Stimulated activated CD8-positive, alpha-beta memory T cell treated with anti-CD3 and anti-CD28 coated beads, Interleukin-12 subunit alpha, Interleukin-12 subunit beta, amount 100 ng/mL, for 4 hours (primary cell): ENCODE measurements at places on chromosomes 2 and 18.
A peak's percentile ranks its signal among the peaks of the same experiment; 100 is the strongest.

GRCh38 chr2:136612079-136612478 lies 153.3 kb upstream of the THSD7B start:
- DNase-seq = no peak

- no peak for DNase-seq
Measured at GRCh38 chr2:189609853-189610252, 29.3 kb upstream of the SLC40A1 start.

- no peak for DNase-seq
Measured at GRCh38 chr2:102514061-102514785, 41.2 kb downstream of the SLC9A4 start.

- DNase-seq = no peak
Measured at GRCh38 chr2:60505880-60506260, 47.6 kb downstream of the BCL11A start.

DNA sequence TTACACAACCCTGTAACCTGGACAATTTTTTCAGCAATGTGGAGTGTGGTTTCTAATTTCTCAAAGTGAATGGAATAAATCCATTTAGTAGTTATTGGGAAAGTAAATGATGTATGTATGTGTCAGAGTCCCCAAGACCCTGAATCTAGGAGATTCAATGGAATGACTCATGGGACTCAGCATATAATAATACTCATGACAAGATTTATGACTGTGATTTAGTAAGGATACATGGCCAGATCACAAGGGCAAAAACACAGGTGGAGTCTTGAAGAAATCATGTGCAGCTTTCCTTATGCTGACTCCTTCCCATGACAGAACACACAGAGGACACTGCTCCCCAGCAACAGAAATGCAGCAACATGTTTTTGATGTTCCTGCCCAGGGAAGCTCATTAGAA lies 1877.7 kb upstream of the LRRTM1 start:
- DNase-seq = no peak

DNA sequence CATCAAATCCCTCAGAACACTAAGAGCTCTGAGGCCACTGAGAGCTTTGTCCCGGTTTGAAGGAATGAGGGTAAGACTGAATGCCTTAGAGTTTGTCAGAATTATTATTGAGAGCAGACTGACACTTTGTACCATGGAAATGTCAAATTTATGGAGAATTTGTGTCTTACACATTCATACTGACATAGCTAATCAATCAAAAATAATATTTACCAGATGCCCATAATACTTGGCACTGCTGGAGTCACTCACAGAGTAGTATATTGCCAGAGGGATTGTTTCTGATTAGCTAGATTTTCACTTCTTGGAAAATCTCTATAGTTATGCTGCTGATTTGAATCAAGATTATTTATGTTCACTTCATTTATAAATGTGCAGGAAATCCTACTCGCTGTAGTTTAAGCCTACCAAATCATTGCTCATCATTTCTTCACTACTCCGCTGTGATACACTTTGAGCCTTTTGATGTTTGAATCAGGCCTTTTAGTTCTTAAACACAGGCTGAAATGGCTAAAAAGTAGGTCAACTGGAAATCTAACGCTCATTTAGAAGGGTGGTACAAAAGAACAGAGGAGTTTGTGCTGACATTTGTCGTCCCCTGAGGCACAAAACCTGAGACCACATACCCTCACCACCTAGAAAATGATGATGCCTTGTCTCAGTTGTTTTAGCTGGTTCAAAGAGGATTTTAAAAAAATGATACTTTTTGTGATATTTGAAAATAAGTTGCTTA lies 96.1 kb upstream of the CSRNP3 start:
- DNase-seq = no peak

DNA sequence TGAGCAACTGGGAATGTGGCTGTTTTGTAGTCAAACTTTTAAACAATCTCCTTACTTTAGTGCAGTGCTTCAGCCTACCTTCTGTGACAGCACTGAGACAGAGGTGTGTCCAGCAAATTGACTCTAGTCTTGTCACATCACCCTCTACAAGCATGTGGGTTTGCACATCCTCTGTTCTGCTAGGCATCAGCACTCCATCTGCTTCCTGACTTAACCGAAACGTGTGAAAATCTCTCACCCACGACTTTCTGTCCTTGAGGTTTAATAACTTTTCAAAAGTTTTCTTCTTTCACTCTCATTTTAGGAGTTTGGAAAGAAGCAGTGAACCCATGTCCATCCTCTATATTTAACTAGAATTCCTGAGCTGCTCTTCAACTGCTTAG lies 42.6 kb downstream of the TTR start:
- DNase-seq = no peak

DNA sequence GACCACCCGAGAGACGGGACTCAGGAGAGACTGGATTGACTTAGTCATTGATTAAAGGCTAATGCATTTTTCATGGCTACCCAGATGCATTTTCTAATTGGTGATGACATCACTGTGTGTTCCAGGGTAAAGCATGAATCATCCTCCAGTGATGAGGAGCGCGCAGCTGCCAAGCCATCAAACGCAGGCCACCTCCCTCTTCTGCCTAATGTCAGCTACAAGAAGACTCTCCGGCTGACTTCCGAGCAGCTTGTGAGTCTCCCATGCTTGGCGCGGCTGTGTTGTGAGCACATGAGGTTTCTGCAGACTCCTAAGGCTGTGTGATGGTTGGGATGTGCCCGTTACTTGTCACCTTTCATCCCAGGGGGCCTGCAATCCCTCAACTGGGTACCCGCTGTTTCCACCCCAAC lies 56.4 kb downstream of the LPIN1 start:
- DNase-seq = no peak

DNA sequence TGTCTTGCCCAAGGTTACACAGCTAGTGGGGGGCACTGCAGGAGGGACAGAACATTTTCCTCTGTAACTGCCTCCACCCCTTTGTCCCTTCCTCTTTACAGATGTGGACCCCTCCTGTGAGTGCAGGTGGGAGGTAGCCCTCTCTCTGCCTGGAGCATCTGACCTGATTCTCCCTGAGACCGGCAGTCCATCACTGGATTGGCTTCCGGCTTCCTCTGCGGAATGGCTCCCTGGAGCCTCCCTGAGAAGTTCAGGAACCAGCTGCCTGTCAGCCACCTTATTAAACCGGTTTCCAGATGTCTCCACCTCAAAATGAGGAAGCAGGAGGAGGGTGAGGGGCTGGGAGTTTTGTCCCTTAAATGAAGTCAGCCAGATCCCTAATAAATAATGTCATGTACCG lies 67.3 kb upstream of the TNP1 start:
- DNase-seq = no peak

GRCh38 chr2:127219171-127220070 lies 678 bp downstream of the CYP27C1 start:
- no peak for DNase-seq

- no peak for DNase-seq
Measured at GRCh38 chr18:12839057-12839525, 44.9 kb downstream of the PTPN2 start.

GRCh38 chr2:190318931-190319554 lies 583 bp downstream of the HIBCH start:
- DNase-seq = no peak

- DNase-seq = no peak
Measured at GRCh38 chr2:232888839-232889529, 18.9 kb downstream of the SNORC start.

- DNase-seq = no peak
Measured at GRCh38 chr2:37367984-37368383, 23.6 kb downstream of the QPCT start.

GRCh38 chr18:71707400-71707799 lies 836.7 kb downstream of the CBLN2 start:
- no peak for DNase-seq

- no peak for DNase-seq
Measured at GRCh38 chr2:125634662-125635061, 1021.3 kb upstream of the GYPC start.

DNA sequence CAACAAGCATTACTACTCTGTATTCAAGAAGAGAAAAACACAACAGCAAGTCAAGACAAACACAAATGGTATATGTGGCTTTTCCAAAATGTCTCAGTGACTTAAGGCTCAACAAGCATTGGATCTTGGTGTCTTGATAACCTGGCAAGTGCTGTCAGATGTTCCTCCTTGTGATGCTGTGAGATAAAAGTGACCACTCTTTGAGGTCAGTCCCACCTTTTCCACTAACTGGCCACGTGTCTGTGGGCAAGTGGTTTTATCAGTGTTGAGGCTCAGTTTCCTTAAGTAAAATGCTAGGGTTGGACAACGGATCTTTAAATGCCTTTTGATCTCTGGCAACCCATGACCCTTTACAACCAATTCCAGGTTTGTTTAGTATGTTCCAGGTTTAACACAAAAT lies 98.7 kb downstream of the BCL2 start:
- DNase-seq = no peak

- DNase-seq = peak; percentile 62
Measured at GRCh38 chr2:233100192-233100998, 40.3 kb downstream of the INPP5D start.

- DNase-seq = no peak
Measured at GRCh38 chr2:162243294-162243693, at the start of gene FAP. TSS of gene FAP (minus strand) at chr2:162243445. CDS start at chr2:162243327, 118 bp downstream.

DNA sequence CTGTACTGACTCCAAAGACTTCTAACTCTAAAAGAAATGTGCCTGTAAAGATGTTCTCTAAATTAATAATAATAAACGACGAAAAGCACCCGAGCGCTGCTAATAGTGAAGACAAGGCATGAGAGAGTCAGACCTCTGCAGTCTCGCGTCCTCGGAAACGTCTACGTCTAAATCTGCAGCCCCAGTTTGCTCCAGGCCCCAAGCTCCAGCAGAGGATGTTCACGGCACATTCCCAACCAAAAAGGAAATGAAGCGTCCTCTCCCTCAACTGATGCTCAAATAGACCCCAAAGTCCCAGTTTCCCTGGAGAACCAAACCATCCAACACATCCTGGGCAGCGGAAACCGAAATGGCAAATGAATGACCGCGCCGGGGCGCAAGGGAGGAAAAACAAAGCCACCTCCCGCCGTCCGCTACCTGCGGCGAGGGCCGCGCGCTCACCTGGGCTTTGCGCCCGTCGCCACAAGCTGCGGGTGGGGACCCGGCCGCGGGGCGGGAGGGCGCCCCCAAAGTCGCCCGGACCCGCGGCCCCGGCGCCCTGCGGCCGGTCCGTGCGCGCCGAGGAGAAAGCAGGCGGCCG lies 47.1 kb upstream of the CCDC150 start:
- DNase-seq = no peak

DNA sequence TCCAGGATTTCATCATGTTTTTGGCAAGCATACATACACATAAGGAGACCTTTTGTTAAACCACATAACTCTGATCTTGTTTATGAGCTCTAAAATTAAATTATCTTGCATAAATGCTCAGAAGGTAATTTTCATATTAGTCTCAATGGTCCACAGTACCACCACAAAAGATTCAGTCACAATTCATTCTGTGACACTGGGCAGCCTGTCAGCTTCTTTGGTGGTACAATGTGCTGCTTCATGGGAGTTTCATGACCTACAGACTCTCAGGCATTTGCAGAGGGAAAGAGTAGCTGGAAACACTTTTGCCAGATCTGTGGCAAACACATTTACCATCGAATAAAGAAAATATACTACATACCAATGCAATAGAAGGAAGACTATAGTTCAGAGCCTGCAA lies 51.3 kb upstream of the ZNF397 start:
- no peak for DNase-seq

GRCh38 chr2:37742286-37742685 lies 70.8 kb upstream of the CDC42EP3 start:
- no peak for DNase-seq

- no peak for DNase-seq
Measured at GRCh38 chr2:44817673-44818335, 123.7 kb upstream of the SIX3 start.

- DNase-seq = no peak
Measured at GRCh38 chr2:192155511-192156118, 39.1 kb downstream of the TMEFF2 start.

GRCh38 chr2:241865957-241866789 lies 3.4 kb upstream of the RTP5 start:
- DNase-seq = no peak

- DNase-seq = no peak
Measured at GRCh38 chr2:47072728-47073191, 82.3 kb downstream of the STPG4 start.
